ENCODE measurements at places on chromosomes 12 and 14. TPM values are rescaled to one million over a fixed set of nuclear protein-coding genes. Genes with fewer than 3 reads are reported as not detected.

GRCh38 chr14:76958980-76959710 lies 69.4 kb downstream of the IRF2BPL start:
- no peak overlapping the region for H3K27ac ChIP-seq
- H3K4me3 ChIP-seq, result no peak overlapping the region
- peaks cover 39% of the 10 kb centered on the region for H3K4me1 ChIP-seq
- H3K36me3 ChIP-seq, result no peaks in the 10 kb centered on the region

GRCh38 chr14:44981198-44981597 lies 19.2 kb downstream of the TOGARAM1 start:
- DNase-seq, result no peak
- H3K27me3 ChIP-seq, result no peaks in the 10 kb centered on the region
- H3K27ac ChIP-seq, result no peak overlapping the region
- no peaks in the 10 kb centered on the region for H3K4me1 ChIP-seq
- no peaks in the 10 kb centered on the region for H3K36me3 ChIP-seq

- no peak for DNase-seq
- no peaks in the 10 kb centered on the region for H3K4me1 ChIP-seq
- H3K36me3 ChIP-seq, result no peaks in the 10 kb centered on the region
- no peak overlapping the region for H3K4me3 ChIP-seq
- H3K27ac ChIP-seq, result no peak overlapping the region
Measured at GRCh38 chr12:77372026-77372425, 306.7 kb upstream of the E2F7 start.

GRCh38 chr12:48999371-49000131 lies at the start of gene DDN:
Gene DDN, minus strand, starts transcription at chr12:48999375. Its CDS starts 88 bp downstream, at chr12:48999287.
- H3K27ac ChIP-seq, result no peak within 1 kb of the TSS
- no peaks in the 10 kb centered on the region for H3K36me3 ChIP-seq
- peaks cover 28% of the 10 kb centered on the region for H3K4me1 ChIP-seq
- peak within 1 kb of the TSS; percentile 51 for H3K4me3 ChIP-seq

DNA sequence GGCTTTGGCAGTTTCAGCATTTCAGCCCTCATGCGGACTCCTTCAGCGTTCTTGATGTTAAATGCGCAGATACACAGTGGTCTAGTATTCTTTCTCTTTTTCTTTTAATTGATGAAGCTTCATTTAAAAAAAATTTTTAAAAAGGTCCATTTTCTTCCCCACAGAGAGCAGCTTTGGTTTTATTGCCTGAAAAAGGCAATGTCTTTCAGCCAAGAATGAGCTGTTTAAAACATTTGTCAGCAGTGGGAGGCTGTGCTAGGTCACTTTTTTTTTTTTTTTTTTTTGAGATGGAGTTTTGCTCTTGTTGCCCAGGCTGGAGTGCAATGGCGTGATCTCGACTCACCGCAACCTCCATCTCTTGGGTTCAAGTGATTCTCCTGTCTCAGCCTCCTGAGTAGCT lies 13.5 kb downstream of the KMT5A start:
- no peaks in the 10 kb centered on the region for H3K27me3 ChIP-seq
- no peak for DNase-seq
- H3K27ac ChIP-seq, result no peak overlapping the region
- no peaks in the 10 kb centered on the region for H3K36me3 ChIP-seq
- peaks cover 3% of the 10 kb centered on the region for H3K4me1 ChIP-seq

- H3K27me3 ChIP-seq, result no peaks in the 10 kb centered on the region
- no peak overlapping the region for H3K4me3 ChIP-seq
- H3K4me1 ChIP-seq, result no peaks in the 10 kb centered on the region
- H3K27ac ChIP-seq, result no peak overlapping the region
- no peak for DNase-seq
- H3K36me3 ChIP-seq, result peaks cover 8% of the 10 kb centered on the region
Measured at GRCh38 chr12:104345234-104346066, 41.9 kb downstream of the EID3 start.

- H3K4me3 ChIP-seq, result no peak overlapping the region
- no peak for DNase-seq
- H3K36me3 ChIP-seq, result no peaks in the 10 kb centered on the region
- no peak overlapping the region for H3K27ac ChIP-seq
- peaks cover 14% of the 10 kb centered on the region for H3K4me1 ChIP-seq
Measured at GRCh38 chr12:6092784-6093722, 31.4 kb downstream of the VWF start.

SOAT2 gene
- not detected for total RNA-seq

DNA sequence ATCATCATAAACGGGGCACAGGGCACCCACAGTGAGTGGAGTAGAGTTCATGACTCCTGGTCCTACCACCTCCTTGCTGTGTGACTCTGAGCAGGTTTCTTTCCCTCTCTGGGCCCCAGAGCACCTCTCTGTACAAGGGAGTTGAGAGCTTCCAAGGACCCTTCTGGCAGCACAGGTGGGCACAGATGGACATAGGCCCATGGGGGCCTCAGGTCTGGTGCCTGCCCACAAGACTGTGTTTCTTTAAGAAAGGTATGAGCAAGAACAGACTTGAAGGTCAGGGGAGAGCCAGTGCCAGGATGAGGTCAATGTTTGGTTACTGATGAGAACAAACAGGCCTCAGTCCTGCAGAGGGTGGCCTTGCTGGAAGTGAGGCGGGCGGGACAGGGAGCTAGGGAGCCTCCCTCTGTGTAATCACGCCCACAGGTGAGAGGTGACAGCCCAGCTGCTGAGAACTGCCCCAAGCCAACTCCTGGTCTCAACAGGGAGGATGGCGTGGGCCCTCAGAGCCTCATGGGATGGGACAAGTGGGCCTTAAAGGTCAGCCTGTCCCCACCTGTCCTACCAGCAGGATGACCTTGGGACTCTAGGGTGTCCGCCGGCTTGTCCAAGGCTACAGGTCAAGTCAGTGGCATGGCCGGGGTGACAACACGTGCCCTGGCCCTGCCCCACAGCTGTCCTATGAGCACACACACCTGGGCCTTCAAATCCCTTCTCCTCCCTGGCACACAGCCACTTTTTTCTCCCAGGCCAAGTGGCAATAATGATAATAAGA lies 49.1 kb downstream of the CCDC85C start:
- no peaks in the 10 kb centered on the region for H3K27me3 ChIP-seq
- H3K4me3 ChIP-seq, result no peak overlapping the region
- no peak overlapping the region for H3K27ac ChIP-seq
- no peak for DNase-seq
- H3K4me1 ChIP-seq, result peaks cover 4% of the 10 kb centered on the region

KRT72 gene
- total RNA-seq, result not detected

- no peak for DNase-seq
- no peaks in the 10 kb centered on the region for H3K4me1 ChIP-seq
Measured at GRCh38 chr14:47438650-47439140, 236.7 kb downstream of the MDGA2 start.

GRCh38 chr14:53723221-53723620 lies 233.4 kb downstream of the BMP4 start:
- no peak for DNase-seq
- no peak overlapping the region for H3K27ac ChIP-seq
- no peaks in the 10 kb centered on the region for H3K36me3 ChIP-seq
- H3K27me3 ChIP-seq, result no peaks in the 10 kb centered on the region
- no peaks in the 10 kb centered on the region for H3K4me1 ChIP-seq

GRCh38 chr12:10741845-10742244 lies 18.7 kb upstream of the YBX3 start:
- H3K27ac ChIP-seq, result no peak overlapping the region
- no peaks in the 10 kb centered on the region for H3K36me3 ChIP-seq
- no peak for DNase-seq
- H3K27me3 ChIP-seq, result no peaks in the 10 kb centered on the region

GRCh38 chr14:74392616-74393570 lies 33.1 kb downstream of the SYNDIG1L start:
- no peak overlapping the region for H3K4me3 ChIP-seq
- no peak for DNase-seq
- no peaks in the 10 kb centered on the region for H3K27me3 ChIP-seq
- H3K27ac ChIP-seq, result no peak overlapping the region
